ENCODE measurements at places on chromosomes 3 and 15. TPM values are rescaled to one million over a fixed set of nuclear protein-coding genes. Genes with fewer than 3 reads are reported as not detected.
A peak's percentile ranks its signal among the peaks of the same experiment; 100 is the strongest.

- DNase-seq: peak; percentile 5
Measured at GRCh38 chr15:34616613-34617012, 33.2 kb upstream of the GOLGA8B start.

GRCh38 chr3:60190073-60190472 lies 1061.2 kb downstream of the FHIT start:
- no peak for DNase-seq

DNA sequence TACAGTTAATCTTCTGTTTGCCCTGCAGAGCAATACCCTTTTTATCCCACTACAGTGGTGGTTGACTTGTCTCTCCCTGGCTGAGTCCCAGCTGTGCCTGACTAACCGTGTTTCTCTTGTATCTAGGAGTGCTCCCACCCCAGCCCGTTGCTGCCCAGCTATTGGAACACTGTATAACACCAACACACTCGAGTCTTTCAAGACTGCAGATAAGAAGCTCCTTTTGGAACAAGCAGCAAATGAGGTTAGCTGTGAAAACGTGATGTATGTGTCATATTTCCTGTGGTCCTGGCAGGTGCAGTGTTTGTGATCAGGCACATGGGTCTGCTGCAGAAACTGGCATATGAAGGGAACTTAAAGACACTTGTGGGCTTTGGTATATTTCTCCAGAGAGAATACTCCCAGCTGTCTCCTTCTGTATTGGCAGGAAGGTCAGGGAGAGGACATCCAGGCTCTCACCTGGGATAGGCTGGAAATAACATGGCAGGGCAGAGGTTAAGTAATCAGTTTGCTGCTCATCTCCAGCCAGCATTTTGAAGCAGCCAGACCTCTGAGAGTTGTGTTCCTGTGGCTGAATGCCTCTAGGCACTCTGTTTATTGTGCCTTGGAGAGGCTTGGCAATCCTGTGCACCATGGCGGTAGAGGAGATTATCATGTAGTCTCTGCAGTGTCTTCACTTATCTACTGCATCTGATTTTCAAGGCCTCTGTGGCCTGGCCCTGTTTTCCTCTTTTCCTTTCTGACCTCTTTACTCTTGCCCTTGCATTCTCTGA lies 34.8 kb downstream of the ATG7 start:
- DNase-seq: no peak

OTOL1 gene
- total RNA-seq: not detected

GRCh38 chr3:64460877-64461276 lies 226.9 kb downstream of the ADAMTS9 start:
- no peak for DNase-seq

KIF9 gene
- 10.0 TPM for total RNA-seq
